Transverse colon (tissue), 4 donors: ENCODE measurements at places on chromosomes 6 and 20. TPM values are rescaled to one million over a fixed set of nuclear protein-coding genes. Genes with fewer than 3 reads are reported as not detected.

The CST7 gene
- 3.3 TPM for total RNA-seq

- no peak for DNase-seq
Measured at GRCh38 chr6:169884158-169884557, 132.7 kb downstream of the ERMARD start.

DNA sequence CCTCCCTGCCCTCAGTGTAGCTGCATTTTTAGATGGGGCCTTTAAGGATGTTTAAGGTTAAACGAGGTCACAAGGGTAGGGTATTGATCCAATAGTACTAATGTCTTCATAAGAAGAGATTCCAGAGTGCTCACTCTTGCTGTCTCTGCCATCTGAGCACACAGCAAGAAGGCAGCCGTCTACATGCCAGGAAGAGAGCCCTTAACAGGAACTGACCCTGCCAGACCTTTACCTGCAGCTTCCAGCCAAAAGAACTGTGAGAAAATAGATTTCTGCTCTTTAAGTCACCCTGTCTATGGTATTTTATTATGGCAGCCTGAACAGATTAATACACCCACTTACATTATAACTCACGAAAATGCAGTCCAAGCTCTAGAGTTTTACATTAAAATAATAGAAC, 685.3 kb upstream of the MARCKS start:
- no peak for DNase-seq

DNA sequence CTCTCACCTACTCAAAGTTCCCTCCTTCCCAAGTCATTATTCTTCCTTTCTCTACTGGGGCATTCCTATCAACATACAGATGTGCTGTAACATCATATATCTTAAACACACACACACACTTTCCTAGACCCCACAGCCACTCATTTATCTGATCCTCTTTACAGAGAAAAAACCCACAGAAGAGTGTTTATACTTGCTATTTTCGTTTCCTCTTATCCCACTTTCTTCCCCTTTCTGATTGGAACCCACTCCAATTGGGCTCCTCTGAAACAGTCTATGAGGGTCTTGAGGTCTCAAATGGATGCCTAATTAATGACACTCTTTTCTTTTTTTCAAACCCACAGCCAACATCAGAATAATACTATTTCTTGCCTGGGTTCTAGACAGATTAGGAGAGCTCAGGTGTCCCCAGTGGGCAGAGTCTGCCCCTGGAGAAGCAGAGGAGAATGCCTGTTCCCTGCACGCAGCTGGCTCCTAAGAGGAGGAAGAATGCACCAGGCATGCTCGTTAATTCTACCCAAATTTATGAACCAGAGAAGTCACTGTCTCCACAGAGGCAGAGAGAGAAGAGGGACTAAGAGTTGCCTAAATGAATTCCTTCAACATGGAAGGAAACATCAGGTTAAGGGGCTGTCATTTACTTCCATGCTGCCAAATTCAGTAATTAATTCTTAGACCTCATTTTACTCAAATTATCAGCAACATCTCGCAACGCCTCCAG, 65.9 kb downstream of the CRYBG1 start:
- DNase-seq = no peak

DNA sequence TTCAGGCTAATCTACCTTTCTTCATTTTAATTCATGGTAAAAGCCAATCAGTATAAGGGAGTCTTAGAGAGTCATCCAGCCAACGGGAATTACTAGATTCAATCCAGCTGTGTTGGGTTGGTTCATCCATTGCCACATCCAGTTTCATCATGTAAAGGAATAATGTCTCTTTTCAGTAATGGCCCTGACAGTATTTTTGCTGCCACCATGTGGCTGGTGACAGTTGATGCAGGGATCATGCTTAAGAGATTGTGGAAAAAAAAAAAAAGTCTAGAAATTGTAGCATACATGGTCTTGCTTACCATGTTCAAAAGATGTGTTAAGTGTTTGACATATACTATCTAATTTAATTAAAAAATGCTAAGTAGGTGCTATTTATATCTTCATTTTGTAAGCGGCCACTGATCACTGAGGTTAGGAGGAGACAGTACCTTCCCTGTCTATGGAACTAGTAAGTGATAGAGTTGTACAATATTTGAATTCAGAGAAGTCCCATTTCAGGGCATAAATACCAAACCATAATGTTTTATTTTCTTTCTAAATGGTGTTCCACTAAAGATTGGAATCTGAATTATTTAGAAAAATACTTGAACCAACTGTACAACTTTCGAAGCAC, 135.9 kb downstream of the KHDRBS2 start:
- DNase-seq = no peak

The RIMS1 gene
- total RNA-seq = not detected

GRCh38 chr6:15253203-15254022, 7.5 kb downstream of the JARID2 start:
- DNase-seq = no peak

DNA sequence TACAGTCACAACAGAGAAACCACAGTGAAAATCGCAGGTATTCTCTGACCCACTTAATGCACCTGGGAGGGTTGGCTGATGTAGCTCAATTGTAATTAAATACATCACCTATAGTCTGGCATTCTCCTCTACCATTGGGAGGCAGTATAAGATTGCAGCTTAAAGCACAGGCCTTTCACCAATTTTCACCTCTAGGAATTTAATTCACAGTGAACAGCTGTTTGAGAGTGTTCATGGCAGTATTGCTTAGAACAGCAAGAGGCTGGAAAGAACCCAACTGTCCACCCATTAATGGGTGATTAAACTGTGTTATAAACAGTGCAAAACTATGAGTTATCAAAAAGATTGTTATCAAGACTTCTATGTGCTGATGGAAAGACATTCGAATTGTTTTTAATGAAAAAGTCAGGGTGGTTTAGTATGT, 2.0 kb downstream of the EDEM2 start:
- no peak for DNase-seq
